A549 (cell line): ENCODE measurements at places on chromosomes 4 and X.

DNA sequence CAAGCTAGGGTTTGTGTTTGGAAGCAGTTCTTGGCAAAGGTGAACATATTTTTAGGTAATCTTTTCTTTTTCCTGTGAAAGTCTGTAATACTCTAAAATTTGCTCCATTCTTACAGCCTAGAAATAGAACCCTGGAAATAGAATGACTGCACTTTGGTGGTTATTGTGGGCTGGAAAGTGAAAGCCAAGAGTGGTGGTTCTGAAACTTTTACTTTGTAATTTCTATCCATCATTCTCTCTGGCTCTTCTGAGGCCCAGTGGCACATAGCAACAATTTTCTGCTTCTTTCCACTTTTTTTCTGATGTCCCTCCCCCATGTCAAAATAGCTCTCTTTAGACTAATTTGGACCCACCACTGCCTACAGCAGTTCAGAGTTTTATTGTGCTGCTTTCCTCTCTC is 300.4 kb upstream of the RPS6KA3 start:
- no peak for DNase-seq

- no peak for DNase-seq
These were observed 7.5 kb upstream of the SETD7 start for GRCh38 chr4:139563515-139563914.

DNA sequence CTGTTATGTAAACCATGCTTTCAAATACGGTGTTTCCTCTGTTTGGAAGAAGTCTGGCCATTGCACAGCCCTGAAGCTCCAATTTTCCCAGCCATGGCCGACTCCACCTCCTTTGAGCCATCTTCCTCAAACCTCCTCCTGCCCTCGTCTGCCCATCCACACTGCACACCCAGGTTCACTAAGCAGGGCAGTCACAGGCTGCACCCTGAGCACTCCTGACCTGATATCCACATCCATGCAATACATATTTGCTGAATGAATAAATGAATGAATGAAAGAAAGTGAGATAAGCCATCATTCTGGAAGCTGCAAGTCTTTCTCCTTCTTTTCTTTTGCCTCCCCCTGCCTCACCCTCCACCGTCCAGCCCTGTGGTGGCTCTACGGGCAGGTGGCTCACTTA is 22.2 kb downstream of the XG start:
- DNase-seq, result no peak

GRCh38 chrX:111040377-111041017 is 55.5 kb upstream of the PAK3 start:
- DNase-seq, result no peak

DNA sequence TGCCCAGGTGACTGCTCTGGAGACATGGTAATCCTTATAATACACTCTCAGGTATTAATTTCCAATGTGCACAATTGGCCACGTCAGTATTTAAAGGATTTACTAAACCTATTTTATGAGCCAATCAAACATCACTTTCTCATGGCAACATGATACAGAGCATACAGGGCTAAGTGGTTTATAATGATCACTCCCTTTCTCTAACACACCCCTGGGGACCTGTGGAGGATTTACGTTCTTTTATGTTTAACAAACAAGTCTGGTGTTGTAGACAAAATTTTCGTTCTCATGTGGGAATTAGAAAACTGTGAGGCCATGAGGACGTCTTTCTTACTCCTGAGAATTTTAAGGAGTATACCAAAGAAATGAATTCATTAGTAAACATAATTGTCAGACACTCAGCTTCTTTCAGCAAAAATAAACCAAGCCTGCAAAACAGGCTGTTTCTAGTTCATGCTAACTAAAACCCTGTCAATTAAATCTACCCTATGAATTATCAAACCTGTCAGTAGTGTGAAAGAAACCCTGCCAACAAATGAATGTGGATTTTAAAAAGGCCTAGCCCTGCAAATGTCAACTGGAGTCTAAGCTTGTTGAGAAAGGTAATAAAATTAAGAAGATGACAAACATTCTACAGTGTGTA is 155.8 kb downstream of the PDGFC start:
- no peak for DNase-seq

- DNase-seq, result no peak
These were observed 137.4 kb downstream of the CEP135 start for GRCh38 chr4:56086073-56086541.
